ENCODE measurements at places on chromosomes 4 and X.

GRCh38 chr4:189802884-189803283 is 137.8 kb upstream of the FRG1 start:
- no peak for DNase-seq

DNA sequence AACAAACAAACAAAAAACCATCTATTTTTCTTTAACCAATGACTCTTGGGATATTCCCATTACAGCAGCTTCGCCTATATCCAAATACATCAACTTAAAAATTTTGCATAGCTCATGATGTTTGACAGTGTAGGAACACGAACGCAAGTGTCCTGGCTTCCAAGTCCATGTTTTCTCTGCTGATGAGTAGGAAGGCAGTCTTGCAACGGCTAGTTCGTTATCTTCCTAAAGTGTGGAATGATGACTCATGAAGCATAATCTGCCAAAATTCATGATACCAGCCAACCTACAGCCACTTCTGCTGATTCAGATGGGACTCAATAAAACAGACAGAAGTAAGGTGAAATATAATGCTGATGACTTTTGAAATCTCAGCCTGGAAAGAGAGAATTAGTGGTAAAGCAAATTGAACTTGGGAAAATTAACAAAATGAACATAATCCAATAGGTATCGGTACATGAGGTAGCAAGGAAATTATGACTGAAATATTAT is 6.4 kb upstream of the SEPTIN11 start:
- DNase-seq = no peak

DNA sequence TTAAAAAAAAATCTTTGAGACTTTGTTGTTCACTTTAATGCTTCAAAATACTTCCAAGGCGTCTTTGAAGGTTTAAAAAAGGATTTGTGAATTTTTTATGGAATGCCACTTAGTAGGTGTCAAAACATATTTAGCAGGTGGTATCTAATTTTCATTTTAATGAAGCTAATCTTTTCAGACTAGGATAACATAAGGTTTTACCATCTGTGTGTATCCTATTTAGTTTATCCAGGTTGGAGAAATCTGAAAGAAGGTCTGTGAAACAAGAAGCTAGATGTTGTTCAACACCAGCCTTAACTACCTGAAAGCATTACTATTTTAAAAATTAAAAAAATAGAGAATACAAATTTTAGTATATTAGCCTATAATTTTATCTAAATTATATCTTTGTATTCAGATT is 193.4 kb downstream of the GRID2 start:
- DNase-seq = no peak

GRCh38 chr4:156875704-156876103 is 95.9 kb downstream of the PDGFC start:
- DNase-seq = no peak

DNA sequence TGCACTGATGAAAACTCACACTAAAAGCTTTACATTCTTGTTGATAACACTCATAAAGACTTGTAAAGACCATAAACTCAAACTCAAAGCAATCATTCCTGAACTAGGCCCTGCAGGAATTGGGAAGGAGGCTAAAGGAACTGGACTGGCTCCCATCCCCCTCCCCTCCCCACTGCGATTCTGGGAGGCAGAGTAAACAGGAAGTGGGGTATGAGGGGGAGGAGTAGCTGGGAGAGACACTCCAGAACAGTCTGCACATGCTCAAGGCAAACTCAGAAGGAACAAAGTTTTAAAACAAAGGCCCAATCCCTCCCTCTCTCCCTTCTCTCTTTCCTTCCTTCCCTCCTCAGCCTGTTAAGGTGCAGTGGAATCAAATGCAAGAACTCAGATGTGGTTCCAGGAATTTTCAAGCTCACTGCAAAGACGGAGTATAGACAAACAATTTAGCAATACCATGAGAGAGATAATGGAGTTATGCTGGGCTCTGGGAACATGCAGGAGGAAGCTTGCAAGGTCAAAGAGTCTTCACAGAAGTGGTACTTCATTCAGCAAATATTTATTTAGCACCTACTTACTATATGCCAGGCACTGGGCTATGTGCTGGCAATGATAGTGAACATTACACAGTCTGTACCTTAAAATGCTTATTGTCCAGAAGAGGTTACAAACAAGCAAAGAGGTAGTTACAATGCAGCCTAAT is 15.9 kb downstream of the MID1IP1 start:
- no peak for DNase-seq

DNA sequence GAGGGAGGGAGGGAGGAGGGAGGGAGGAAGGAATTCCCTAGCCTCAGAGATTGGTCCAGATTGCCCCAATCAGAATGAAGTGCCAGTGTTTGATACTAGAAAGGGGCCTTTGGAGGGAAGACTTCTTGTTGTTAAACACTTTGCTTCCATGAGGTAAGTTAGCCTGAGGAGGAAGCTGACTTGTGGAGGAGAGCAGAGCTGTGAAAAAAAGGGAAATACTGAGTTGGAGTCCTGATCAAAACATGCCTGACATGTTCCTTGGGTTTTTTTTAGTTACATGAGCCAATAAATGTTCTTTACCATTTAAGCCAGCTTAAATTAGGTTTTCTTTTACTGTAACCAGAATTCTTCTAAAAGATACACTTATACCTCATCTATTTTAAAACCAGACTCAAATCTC is 57.6 kb downstream of the GSX2 start:
- DNase-seq = no peak

DNA sequence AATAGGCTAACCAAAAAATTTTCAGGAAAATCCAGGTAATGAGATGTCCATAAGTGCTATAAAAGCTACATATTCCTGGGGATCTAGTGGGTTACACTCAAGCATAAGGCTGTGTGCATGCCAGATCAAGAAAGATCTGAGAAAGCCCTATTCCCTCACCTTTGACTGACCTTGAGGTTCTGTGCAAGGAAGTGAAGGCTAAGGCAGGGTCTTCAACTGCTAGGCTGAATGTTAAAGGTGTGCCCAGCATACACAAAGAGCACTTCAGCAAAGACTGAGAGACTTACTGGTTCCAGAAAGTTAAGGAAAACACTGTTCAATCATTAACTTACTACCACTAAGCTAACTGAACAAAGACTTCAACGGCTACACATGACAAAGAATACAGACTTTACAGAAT is 269.7 kb downstream of the GPC3 start:
- no peak for DNase-seq

GRCh38 chrX:13109817-13110216 is 65.4 kb upstream of the FAM9C start:
- DNase-seq = no peak

DNA sequence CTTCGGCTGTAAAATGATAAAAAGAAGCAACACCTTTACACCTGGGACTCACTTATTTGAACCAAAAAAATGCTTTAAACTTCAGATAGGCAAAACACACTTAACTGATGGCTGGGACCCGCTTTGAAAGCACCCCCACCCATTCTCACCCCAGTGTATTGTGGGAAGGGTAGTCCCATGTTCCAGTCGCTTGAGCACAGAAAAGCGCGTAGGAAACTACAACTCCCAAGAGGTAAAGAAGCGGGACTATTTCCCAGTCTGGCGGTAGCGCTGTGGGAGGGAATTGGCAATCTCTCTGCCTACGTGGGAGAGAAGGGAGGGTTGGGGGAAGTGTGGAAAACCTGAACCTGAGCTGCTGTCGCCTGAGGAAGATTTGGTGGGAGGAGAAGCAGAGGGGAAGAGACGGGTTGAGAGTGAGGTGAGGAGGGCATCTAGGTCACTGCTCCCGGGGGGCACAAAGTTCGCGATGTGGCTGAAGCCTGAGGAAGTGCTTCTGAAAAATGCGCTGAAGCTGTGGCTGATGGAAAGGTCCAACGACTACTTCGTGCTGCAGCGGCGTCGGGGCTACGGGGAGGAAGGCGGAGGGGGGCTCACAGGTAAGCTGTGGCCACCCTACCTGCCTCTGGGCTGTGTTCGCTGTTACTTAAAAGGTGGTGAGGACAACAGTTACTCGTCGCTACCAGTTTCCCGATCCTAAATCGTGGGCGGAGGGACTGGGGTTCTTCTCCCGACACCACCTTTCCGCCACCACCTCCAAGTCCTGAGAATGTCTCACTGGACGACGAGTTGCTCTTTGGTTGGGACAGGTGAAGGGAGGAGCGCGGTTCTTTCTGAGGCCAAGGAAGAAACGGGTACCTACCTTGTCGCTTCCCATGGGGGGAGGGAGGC is at the start of gene TBC1D8B:
TSS of gene TBC1D8B (plus strand) at position 286 of the 888 bp plus-strand sequence. CDS start at position 467, 181 bp downstream.
- peak; percentile 91 for DNase-seq

DNA sequence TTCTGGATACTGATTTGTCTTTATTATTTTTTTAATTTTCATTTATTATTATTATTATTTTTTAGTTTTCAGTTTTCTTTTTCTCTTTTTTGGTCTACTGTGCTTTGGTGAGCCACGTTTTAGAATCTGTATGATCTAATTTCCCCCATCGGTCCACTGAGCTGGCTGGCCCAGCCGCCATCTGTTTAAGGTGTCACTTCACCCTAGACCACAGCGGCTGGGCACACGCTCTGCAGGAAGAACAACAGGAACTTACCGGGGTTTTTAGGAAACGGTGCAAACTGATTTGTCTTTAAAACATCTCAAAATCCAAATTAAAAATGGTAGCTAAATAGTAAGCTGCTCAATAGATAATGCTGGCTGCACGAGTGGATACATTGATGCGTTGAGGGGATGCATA is 48.8 kb upstream of the AMOT start:
- no peak for DNase-seq

- DNase-seq = no peak
Measured at GRCh38 chrX:84415140-84415539, 87.1 kb downstream of the HDX start.

DNA sequence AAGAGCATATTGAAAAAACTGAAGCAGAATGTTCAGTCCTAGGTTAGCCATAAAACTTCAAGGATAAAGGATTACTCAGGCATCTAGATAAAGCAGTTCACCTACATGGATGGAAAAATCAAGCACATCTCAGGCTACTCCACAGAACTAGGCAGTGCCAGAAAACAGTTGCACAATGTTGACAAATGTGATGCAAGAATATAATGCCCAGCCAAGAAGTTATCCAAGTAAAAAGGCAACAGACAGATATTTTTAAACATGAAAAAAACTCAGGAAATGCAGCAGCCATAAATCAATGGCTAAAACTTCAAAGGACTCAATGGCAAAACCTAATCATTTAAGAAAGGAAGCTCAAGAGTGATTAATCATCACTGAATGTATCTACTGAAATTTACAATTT is 456.0 kb upstream of the FAM241A start:
- DNase-seq = no peak

DNA sequence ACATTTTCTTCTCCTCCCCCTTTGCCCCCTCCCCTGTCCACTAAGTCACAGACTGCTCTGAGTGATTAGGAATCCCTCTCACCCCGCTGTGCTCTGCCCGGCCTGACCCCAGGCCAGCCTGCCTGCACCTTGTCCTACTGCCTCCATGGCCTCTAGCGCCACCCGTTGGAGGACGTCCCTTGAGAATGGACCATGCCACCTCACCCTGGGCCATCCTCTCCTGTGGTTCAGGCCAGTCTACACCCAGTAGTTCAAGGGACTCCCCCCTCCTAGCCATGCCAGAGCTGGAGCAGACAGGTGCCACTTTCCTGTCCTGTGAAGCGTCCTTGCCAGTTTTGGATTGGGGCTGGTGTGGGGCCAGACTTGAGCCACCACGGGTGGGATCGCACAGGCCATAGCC is 9.7 kb upstream of the IRAK1 start:
- DNase-seq = no peak

- peak; percentile 44 for DNase-seq
Measured at GRCh38 chr4:87007528-87008446, 73.0 kb downstream of the AFF1 start.

- DNase-seq = no peak
Measured at GRCh38 chr4:7420661-7421040, 14.1 kb downstream of the PSAPL1 start.

All from SW480 (cell line).